T-cell (primary cell): ENCODE measurements at places on chromosomes 7 and 10.

- DNase-seq = no peak
Measured at GRCh38 chr7:24913801-24914464, 66.0 kb downstream of the OSBPL3 start.

DNA sequence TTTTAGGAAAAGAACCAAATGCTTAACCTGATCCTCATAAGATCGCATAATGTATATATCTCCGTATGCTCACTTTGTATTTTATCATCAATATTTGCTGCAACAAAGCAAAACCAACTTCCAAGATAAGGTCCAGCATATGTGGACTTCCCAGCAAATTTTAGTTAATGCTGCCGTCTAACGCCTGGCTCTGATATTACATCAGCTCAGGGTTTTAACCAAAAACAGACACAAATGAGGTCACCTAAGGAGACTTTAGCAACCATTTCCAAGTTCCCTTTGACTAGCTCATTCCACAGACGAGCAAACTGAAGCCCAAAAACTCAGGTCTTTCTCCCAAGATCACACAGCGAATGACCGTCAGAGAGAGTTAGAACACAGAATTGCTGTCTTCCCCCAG lies 59.4 kb upstream of the UCN3 start:
- no peak for DNase-seq

- no peak for DNase-seq
Measured at GRCh38 chr7:139523199-139523941, at the start of gene CLEC2L. Gene CLEC2L (plus strand): TSS chr7:139523685. CDS start chr7:139523928, 243 bp downstream.

- DNase-seq = no peak
Measured at GRCh38 chr7:28318101-28318762, 94.1 kb upstream of the CREB5 start.

DNA sequence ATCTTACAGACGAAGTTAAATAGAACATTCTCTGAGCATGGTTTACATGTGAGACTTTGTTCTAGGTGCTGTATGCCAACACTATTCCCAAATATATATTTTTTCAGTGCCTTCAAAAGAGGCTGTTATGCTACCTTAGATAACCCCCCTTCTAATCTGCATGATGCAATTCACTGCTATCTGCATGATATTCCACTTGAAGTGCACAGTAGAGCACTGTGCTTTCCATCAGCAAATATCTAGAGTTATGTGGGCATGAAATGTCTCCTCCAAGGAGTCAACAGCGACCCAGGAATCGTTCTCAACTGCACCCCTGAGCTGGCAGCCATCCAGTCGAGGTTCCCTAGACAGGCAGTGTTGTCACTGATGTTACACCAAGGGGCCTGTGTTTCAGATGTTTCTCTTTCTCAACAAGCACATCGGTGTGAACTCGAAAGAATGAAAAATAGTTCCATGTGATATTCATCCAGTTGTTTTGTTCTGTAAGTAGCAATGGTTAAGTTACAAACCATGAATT lies 88.3 kb downstream of the PDE1C start:
- no peak for DNase-seq
